ENCODE measurements at places on chromosomes 3 and 15.

GRCh38 chr15:99734575-99734974, 1.3 kb upstream of the LYSMD4 start:
- DNase-seq = no peak

DNA sequence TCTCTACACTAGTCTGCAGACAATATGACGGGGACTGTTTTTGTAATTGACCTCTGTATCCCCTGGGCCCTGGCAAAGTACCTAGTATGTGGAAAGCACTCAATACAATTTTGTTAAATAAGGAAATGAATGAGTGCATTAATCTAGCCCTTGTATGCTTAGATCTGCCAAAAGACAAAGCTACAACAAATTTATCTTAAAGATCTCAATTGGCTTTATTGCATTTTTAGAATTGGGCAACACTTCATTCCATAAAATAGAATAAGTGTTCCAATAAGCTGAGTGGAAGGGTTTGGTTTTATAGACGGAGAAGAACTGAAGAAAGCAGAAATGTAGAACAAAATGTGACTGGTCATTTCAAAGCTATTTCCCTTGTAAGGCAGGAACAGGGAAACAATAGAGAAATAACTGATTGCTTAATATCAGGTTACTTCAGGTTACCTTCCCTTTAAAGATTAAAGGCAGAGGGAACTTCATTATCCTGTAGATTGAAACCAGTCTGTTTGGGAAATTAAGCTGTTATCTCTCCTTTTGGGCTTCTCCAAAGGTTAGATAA, 108.3 kb upstream of the MME start:
- DNase-seq = no peak

DNA sequence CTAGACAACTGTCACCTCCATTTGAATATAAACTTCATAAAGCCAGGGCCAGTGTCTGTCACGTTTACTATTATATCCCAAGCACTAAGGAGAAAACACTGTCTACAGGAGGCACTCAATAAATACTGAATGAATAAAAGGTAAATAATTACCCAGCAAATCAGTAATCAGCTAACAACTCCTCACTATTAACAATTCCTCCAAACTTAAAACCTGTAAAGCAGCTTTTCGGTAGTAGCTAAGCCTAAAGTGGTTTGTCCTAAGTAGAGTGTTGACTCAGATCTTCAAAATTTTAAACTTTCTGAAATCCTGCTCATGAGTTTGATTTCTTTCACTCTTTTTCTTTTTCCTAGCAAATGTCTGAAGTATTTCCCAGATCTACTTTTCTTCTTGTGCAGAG, 39.9 kb downstream of the C3orf80 start:
- no peak for DNase-seq

DNA sequence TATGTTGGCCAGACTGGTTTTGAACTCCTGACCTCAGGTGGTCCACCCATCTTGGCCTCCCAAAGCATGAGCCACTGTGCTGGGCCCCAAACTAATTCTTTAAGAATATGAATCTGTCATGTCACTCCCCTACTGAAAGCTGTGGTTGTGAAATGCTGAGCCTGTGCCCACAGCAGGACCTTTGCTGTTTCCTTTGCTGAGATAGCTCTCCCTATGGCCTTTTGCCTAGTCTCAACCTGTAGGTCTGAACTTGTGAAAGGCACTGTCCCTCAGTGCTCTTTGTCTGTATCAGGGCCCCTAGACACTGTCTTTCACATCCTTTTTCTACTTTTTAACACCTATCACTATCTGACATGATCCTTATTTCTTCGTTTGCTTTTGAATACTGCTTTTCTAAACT, 62.7 kb upstream of the CCR4 start:
- no peak for DNase-seq

DNA sequence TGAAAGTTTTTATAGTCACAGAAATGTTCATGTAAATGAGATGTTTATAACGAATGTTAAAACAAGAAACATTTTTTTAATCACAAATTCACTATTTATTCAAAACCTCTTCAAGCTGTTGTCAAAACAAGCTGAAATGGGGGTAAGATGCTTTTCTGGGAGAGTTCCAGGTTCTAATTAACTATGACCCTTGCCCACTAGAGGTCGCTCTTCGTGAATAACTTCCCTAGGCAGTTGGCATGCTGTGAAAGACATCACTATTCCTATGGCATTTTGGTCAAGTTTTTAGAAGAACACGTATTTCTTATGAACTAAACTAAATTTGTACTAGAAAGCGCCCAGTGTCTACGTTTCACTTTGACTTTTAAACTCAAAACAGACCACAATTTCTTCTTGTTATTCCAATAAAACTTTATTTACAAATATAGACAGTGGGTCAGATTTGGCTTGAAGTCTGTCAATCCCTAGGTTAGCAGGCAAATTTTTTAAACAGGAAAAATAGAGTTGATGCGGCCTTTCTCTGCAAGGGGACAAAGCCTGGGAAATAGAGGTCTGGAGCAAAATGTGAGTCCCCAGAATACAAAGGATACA, 62.8 kb upstream of the CMTM8 start:
- peak; percentile 55 for DNase-seq

GRCh38 chr3:58874795-58875194, 175.0 kb downstream of the CFAP20DC start:
- no peak for DNase-seq

- DNase-seq = no peak
These were observed 2.5 kb downstream of the KLHL25 start for GRCh38 chr15:85792102-85792731.

- DNase-seq = no peak
These were observed 41.2 kb upstream of the BCL2A1 start for GRCh38 chr15:80012060-80012726.

GRCh38 chr3:73796382-73796781, 171.6 kb upstream of the PDZRN3 start:
- DNase-seq = no peak

- peak; percentile 42 for DNase-seq
These were observed 39.5 kb upstream of the TPRG1 start for GRCh38 chr3:189132231-189132671.
